Activated naive CD8-positive, alpha-beta T cell treated with anti-CD3 and anti-CD28 coated beads for 36 hours (primary cell): ENCODE measurements at places on chromosomes 13 and 19. TPM values are rescaled to one million over a fixed set of nuclear protein-coding genes. Genes with fewer than 3 reads are reported as not detected.

DNA sequence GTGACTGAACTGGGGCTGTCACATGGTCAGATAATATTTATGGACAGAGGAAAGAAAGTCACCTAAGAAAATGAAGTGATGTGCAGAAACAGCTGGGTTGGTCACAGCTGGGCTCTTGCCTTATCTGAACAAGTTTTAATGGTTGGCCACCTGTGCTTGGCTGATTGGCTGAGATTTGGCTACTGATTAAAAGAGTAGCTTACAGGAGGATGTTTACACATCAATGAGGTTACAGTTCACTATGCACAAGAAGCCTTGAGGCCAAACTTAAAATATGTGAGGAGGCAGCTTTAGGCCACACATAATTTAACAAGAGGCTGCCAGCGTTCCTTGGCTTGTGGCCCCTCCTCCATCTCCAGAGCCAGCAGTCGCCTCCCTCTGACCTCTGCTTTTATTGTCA lies 99.2 kb upstream of the C1QTNF9B start:
- no peak overlapping the region for H3K4me3 ChIP-seq
- no peaks in the 10 kb centered on the region for H3K27me3 ChIP-seq
- H3K4me1 ChIP-seq, result peaks cover 1% of the 10 kb centered on the region
- no peak for DNase-seq
- no peaks in the 10 kb centered on the region for H3K36me3 ChIP-seq

- no peaks in the 10 kb centered on the region for H3K36me3 ChIP-seq
- H3K27ac ChIP-seq, result no peak overlapping the region
- H3K4me1 ChIP-seq, result no peaks in the 10 kb centered on the region
These were observed 24.8 kb upstream of the NAXD start for GRCh38 chr13:110590577-110590976.

GRCh38 chr13:46334035-46334822 lies 52.8 kb downstream of the RUBCNL start:
- peaks cover 2% of the 10 kb centered on the region for H3K36me3 ChIP-seq
- no peak for DNase-seq
- no peaks in the 10 kb centered on the region for H3K27me3 ChIP-seq
- no peak overlapping the region for H3K27ac ChIP-seq

DNA sequence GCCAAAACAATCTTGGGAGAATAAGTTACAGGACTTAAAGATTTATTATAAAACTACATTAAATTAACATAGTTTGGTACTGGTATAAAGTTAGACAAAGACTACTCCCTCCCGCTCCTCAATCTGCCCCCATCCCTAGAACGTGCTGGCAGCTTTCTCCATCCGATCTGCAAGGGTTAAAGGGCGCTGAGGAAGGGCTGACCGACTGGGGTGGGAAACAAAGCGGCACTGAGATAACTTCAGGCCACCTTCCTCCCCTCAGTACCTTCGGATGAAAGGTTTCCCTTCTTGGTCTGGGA lies 790 bp upstream of the SUGT1 start:
- no peak overlapping the region for H3K27ac ChIP-seq
- peaks cover 22% of the 10 kb centered on the region for H3K36me3 ChIP-seq
- peaks cover 17% of the 10 kb centered on the region for H3K4me1 ChIP-seq
- no peaks in the 10 kb centered on the region for H3K27me3 ChIP-seq
- no peak overlapping the region for H3K4me3 ChIP-seq

- peaks cover 1% of the 10 kb centered on the region for H3K36me3 ChIP-seq
- H3K4me3 ChIP-seq, result no peak overlapping the region
- H3K27me3 ChIP-seq, result no peaks in the 10 kb centered on the region
- no peak for DNase-seq
These were observed 12.8 kb upstream of the DHRS12 start for GRCh38 chr13:51816604-51817249.

GRCh38 chr19:47750752-47751151 lies 5.4 kb downstream of the NOP53 start:
- DNase-seq, result no peak
- no peaks in the 10 kb centered on the region for H3K27me3 ChIP-seq
- peaks cover 30% of the 10 kb centered on the region for H3K4me1 ChIP-seq

DNA sequence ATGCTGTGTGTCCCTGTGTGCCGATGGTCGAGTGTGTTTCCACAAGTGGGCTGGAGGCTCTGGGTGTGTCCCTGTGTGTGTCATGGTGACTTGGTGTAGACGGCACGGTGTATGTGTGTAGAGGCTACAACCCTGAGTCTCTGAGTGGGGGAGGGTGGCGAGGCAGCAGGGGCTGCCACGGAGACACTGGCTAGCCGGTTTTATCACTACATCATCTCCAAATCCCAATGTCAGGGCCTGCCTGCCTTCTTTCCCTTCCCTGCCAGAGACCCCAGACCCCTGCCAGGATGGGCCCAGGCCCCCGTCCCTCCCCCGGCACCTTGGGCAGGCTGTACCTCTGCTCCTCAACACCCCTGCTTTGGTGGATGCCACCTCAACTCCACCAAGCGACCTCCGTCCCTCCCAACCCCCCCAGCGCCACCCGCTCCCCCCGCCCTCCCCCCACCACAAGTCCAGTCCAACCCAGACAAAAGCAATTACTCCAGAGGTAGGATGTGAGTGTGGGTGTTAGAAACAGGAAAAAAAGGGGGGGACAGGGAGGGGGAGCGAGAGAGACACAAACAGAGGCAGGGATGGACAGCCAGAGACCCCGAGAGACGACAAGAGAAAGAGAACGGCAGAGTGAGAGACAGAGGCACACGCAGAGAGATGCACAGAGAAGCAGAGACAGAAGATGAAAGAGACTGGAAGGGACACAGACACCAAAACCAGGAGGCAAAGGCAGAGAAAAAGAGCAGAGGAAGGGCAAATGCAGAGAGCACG lies 21.6 kb upstream of the POU2F2 start:
- H3K27me3 ChIP-seq, result peaks cover 3% of the 10 kb centered on the region
- H3K4me3 ChIP-seq, result no peak overlapping the region
- no peaks in the 10 kb centered on the region for H3K36me3 ChIP-seq
- DNase-seq, result no peak

GRCh38 chr13:44398606-44399005 lies 25.0 kb downstream of the SERP2 start:
- no peaks in the 10 kb centered on the region for H3K36me3 ChIP-seq
- H3K4me1 ChIP-seq, result no peaks in the 10 kb centered on the region
- H3K27ac ChIP-seq, result no peak overlapping the region
- H3K4me3 ChIP-seq, result no peak overlapping the region

- H3K4me3 ChIP-seq, result peak overlapping the region; percentile 86
- H3K27ac ChIP-seq, result peak overlapping the region; percentile 65
- H3K27me3 ChIP-seq, result no peaks in the 10 kb centered on the region
- H3K36me3 ChIP-seq, result no peaks in the 10 kb centered on the region
These were observed 1.3 kb downstream of the FCGRT start for GRCh38 chr19:49513746-49514118.

GRCh38 chr13:46057256-46058015 lies 4.9 kb upstream of the ZC3H13 start:
- peaks cover 8% of the 10 kb centered on the region for H3K4me1 ChIP-seq
- no peak for DNase-seq
- H3K27me3 ChIP-seq, result peaks cover 8% of the 10 kb centered on the region
- H3K4me3 ChIP-seq, result no peak overlapping the region
- H3K36me3 ChIP-seq, result peaks cover 2% of the 10 kb centered on the region
- H3K27ac ChIP-seq, result no peak overlapping the region

ATP8A2 gene
- 1.6 TPM for total RNA-seq

UTP14C gene
- total RNA-seq, result 9.9 TPM

PLK5 gene
- total RNA-seq, result not detected

KLK8 gene
- total RNA-seq, result not detected

ZNF549 gene
- total RNA-seq, result 5.6 TPM
